Activated CD4-positive, alpha-beta T cell treated with anti-CD3 and anti-CD28 coated beads for 36 hours (primary cell): ENCODE measurements at places on chromosomes 12 and 14. TPM values are rescaled to one million over a fixed set of nuclear protein-coding genes. Genes with fewer than 3 reads are reported as not detected.
A peak's percentile ranks its signal among the peaks of the same experiment; 100 is the strongest.

DNA sequence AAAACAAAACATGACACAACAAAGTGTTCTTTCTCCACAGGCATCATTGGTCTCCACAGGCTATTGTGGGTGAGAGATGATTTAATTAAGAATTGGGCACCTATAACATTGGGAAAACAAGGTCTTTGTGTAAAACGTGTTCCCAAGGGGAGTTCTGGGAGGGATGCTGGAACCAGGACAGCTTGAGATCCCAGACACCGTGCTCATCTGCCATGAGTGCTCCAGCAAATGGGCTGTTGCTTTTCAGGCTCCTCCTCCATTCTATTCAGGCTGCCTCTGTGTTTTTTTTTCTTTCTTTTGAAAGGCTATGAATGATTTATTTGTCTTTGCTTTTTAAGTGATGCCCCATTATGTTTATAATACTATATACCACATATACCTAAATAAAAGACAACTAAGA lies 122.4 kb downstream of the DACT1 start:
- no peak for DNase-seq

DNA sequence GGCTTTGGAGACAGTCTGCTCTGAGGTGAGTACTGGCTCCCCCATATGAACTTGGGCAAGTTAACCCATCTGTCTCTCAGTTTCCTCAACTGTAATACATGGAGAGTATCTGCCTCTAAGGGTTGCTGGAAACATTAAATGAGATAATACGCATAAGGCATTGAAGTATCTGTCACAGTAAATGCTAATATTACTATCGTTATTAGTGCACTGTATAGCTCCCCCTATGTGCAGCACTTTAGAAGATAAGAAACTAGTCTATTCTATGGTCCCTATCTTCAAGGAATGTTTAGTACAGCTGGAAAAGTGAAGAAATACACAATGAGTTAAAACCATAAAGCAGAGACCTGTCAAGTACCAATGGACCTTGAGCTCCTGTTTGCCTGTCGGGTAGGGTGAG lies 51.7 kb upstream of the CFL2 start:
- no peak for DNase-seq

- DNase-seq, result no peak
These were observed 575.0 kb downstream of the PRKD1 start for GRCh38 chr14:29352706-29353080.

Gene MYRFL
- not detected for total RNA-seq

Gene TAS2R7
- not detected for total RNA-seq

GRCh38 chr14:54109521-54110120 lies 153.0 kb upstream of the BMP4 start:
- no peak for DNase-seq

DNA sequence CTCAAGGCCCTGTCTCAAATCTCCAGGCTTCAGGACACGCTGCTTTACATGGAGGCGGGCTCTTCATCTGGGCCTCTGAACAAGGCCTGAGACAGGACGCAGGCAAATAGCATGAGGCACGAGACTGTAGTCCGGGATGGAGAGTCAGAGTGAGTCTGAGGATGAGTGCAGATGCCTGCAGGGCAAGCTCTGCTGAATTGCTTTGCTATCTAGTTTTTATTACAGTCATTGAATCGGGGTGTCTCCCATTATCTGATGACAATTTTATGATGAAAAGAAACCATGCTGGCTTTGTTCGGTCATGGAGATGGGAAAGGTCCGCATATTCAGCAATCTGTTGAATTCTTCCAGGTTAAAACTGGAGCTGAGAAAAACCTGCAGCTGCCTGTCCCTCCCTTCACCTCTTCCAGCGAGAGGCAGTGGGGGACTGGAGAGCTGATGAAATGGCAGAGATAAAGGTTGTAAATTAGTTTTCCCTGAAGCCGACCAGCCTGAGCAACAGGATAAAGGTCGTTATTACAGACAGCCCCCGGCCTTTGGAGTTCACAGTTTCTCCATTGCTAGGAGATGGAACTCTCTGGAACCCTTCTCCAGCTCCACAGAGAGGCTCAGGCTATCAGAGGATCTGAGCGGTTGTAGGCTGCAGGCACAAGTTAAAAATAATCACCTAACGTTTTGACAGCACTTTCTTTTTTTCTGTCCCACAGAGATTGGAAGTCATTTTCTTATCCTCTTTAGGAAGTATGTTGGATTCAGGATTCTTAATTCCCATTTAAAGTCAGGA lies 1.3 kb upstream of the ADGRD1 start:
- no peak for DNase-seq

- peak; percentile 39 for DNase-seq
These were observed 731.9 kb downstream of the NRXN3 start for GRCh38 chr14:78902010-78902623.

DNA sequence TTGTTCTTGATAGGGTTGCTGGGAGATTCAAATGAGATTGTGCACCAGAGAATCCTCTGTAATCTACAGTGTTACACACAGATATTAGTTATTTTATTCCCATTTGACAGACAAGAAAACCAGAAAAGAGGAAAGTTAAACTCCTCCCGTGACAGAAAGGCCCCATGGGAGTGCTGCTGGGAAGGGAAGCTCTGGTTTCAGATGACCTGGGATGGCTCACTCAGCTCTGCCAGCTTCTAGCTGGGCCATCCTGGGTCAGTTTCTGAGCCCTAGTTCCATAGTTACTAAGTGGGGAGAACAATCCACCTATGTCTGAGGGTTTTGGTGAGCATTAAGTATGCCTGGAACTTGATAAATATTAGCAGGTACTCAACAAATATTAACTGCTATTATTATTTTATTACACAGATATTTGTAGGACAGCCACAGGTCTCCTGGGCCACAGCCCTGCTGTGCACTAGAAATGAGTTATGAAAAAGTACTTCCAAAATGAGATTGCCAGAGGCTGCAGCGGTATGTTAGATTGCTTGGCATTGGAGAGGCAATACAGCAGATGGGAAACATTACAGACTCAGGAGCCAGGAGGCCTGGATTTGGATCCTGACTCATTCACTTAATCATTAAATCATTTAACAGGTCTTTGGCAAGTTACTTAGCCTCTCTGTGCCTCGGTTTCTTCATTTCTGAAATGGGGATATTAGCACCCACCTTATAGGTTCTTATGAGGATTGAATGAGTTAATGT lies 47.1 kb upstream of the STON2 start:
- DNase-seq, result no peak

DNA sequence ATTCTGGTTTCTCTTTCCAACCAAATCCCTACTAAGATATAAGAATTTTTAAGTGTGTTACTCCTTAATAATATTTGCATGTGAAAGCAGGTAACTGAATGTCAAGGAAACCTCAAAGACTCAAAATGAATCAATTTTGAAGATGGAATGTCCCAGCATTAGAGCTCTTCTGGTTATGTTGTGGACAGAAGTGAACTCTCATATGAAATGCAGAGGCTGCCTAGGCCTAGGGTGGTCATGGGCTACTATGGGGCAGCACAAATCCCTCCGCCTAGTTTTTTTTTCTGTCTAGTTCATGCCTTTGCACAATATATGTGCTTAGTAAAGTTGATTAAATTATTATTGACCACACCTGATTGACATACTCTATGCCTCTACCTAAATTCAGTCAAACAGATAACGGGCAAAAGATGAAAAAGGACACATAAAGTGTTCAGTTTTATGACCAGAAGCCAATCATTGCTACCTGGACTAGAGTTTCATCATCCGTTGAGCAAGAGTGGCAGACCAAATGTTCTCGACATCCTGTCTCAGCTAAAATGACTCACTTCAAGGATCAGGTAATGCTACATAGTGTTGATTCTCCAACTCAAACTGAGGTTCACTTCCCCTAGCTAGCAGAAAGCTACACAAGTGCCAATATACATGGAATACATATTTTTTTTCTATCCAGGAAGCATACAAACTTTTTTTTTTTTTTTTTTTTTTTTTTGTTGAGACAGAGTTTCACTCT lies 1211.4 kb downstream of the VRK1 start:
- peak; percentile 38 for DNase-seq

- DNase-seq, result peak; percentile 84
These were observed 120.8 kb downstream of the GXYLT1 start for GRCh38 chr12:42023733-42024494.

Gene COX8C
- not detected for total RNA-seq

Gene CCDC38
- 0.21 TPM for total RNA-seq

DNA sequence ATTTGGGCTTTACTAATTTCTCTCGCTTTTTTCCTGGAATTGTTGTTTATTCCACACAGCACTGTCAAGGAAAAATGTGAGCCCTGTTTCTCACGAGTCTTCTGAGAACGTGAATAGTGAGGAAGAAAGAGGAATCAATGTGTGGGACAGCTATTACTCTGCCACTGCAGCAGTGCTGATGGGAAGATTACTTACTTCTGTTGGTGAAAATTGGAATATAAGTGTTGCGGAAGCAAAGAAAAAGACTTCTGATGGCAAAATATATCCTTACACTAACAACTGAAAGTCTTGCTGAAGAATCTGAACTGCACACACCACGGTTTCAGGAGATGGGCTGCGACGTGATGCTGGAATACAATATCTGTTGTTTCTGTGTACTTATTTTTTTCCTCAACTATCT lies 884.2 kb downstream of the AACS start:
- DNase-seq, result no peak

Gene OR6C2
- total RNA-seq, result not detected

Gene C12orf60
- total RNA-seq, result 3.0 TPM
